T-helper 22 cell (primary cell): ENCODE measurements at places on chromosomes 11 and 22.

DNA sequence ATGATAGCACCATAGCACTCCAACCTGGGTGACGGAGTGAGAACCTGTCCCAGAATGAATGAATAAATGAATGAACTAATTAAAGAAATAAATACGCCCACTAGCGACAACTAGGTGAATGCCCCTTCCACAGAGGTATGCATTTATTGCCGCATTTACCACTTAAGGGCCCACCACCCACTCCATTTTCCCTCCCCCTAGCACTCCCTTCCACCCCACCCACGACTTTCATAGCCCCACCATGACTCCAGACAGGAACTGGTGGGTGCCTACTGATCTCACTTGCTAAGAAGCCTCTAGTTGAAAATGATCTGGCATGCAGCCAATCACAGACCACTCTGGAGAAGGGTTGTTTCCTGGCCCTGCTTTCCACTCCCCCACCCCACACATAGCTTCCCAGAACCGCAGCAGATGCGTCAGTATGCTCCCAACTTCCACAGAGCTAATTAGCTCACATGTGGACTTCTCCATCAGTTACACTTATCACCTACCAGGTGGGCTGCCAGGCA lies 167.6 kb downstream of the WT1 start:
- no peak for DNase-seq

DNA sequence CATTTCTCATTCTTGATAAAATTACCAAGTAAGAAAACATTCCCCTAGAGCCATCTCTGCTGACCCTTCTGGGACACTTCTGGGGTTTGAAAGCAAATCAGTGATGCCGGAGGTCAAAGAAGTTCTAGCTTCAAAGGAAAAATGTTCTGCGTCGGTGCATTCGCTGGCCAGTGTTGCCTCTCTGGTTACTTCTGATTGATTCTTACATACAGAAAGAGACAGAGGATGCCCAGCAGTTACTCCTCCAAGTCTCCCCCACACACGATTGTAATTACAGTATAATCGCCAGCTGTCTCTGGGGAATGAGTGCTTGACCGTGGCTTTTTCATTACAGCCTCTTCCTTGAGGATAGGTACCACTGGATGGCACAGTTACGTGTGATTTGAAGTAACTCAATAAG lies 150.9 kb downstream of the SNX19 start:
- DNase-seq: no peak

- DNase-seq: no peak
These were observed 6.4 kb downstream of the STARD10 start for GRCh38 chr11:72787216-72788104.

DNA sequence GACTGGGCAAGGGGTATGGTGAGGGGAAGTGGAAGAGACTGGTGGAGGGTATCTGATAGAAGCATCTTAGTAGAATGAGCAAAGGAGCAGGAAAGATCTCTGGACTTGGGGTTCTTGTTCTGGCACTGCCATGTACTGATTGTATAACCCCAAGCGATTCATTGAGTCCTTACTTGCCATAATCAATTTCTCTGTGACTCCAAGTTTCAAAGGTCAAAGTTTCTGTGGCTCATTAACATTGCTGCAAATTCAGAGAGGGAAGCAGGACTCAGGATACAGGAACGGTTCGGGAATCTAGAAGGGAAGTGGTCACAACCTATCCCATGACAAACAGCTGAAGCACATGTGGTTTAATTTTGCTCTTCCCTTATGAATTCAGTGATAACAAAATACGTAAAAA lies 309 bp downstream of the OR51I2 start:
- no peak for DNase-seq

GRCh38 chr11:23398052-23398451 lies 537.8 kb upstream of the CCDC179 start:
- DNase-seq: no peak

DNA sequence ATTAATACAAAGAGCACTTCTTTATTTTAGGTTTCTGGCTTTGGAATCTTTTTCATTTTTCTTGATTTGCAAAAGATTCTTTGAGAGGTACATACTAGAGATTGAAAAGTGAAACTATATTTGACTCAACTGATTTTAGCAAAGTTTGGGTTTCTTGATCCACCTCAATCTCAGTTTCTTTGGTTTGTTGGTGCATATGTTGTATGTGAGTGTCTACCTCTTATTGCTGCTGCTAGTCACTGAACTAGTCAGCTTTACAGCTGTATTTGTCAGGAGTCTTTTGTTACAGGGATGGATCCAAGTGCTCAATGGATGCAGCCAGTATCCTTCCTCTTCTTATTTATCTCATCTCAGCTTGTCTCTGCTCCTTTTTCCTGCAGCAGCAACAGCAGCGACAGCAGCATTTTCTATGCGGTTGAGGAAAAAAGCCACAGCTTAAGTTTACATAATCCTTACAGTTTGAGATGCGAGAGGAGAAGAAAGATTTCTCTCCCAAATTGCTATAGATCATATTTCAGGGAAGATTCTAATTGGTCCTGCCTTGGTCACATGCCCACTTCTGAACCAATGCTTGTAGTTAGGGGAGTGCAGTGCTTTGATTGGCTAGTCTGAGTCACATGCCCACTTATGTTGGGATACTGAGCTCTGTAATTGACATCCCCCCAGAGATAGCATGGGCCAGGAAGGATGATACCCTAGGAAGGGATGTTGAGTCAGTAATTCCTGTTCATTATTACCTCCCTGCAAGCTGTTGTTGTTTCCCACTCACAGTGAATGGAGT lies 10.0 kb upstream of the ZNRF3 start:
- DNase-seq: no peak

DNA sequence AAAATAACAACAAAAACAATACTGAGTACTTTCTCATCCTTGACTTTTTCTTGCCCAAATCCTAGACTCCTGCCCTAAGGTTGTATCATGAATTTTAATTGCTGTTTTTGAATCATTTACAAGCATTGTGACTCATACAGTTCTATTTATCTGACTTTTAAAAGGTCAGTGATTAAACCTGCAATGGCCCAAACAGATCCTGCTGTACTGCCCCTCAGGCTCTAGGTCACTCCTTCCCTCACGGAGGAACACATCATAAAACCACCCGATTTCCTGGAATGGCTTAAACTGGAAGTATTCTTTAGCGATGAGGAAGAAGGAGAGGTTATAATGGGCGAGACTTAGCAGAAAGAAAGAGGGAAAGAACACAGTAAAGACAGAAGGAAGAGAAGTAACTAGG lies 12.3 kb downstream of the ARFGAP3 start:
- DNase-seq: no peak

- no peak for DNase-seq
These were observed 328.1 kb downstream of the BRD1 start for GRCh38 chr22:49499433-49500075.

DNA sequence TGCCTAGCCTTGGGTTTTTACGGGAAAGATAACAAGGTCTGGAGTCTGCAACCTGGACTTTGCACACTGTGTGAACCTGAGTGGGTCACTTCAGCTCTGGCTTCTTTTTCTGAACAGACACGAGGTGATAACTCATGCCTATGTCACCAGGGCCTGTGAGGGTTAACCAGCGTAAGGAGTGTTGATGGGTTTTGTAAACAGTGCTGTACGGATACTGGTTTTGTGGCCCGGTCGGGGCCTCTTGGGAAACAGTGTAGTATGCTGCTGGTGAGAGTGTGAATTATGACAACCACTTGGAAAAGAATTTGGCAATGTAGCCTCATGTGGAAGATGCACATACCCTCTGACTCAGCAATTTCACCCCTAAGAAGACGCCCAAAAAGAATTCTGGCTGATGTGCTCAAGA lies 266.8 kb downstream of the MN1 start:
- DNase-seq: no peak
